GM12878 (cell line): ENCODE measurements at places on chromosomes 4 and X. TPM values are rescaled to one million over a fixed set of nuclear protein-coding genes. Genes with fewer than 3 reads are reported as not detected.

Gene BEX1
- total RNA-seq: not detected in 2 replicates

DNA sequence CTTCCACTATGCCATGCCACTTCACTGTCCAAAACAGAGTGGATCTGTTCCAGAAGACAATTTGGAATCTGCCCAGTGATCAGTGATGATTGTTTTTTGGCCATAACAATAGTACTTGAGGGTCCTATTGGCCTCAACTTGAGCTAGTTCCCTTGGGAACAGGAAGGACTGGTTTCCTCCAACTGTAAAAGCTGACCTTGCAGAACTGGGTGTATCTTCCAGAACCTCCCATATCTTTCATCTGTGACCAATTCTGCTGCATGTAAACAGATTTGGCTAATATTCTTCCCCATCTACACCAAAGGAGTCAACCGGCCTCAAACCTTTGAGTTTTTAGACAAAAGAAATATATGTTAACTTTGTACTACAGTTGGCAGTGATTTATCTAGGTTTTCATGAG lies 165.1 kb upstream of the TRPC5 start:
- no peaks in the 10 kb centered on the region for H3K36me3 ChIP-seq
- no peaks in the 10 kb centered on the region for H3K4me1 ChIP-seq
- no peaks in the 10 kb centered on the region for H3K27me3 ChIP-seq
- DNase-seq: no peak
- no peak overlapping the region for H3K27ac ChIP-seq
- H3K4me3 ChIP-seq: no peak overlapping the region

GRCh38 chr4:123340381-123340701 lies 56.3 kb upstream of the SPRY1 start:
- no peaks in the 10 kb centered on the region for H3K36me3 ChIP-seq
- H3K27me3 ChIP-seq: no peaks in the 10 kb centered on the region; the same call in 1 of the 2 replicates
- no peak overlapping the region for H3K27ac ChIP-seq

- H3K27me3 ChIP-seq: no peaks in the 10 kb centered on the region
- DNase-seq: no peak
- no peak overlapping the region for H3K27ac ChIP-seq
- H3K36me3 ChIP-seq: peaks cover 1% of the 10 kb centered on the region
- H3K4me3 ChIP-seq: no peak overlapping the region
Measured at GRCh38 chr4:1305781-1306455, 16.2 kb downstream of the MAEA start.
